Adipocyte (in vitro differentiated cells): ENCODE measurements at places on chromosomes 1 and 21.
A peak's percentile ranks its signal among the peaks of the same experiment; 100 is the strongest.

- DNase-seq: no peak
Observed at GRCh38 chr1:235101558-235102258, 26.9 kb downstream of the TOMM20 start.

DNA sequence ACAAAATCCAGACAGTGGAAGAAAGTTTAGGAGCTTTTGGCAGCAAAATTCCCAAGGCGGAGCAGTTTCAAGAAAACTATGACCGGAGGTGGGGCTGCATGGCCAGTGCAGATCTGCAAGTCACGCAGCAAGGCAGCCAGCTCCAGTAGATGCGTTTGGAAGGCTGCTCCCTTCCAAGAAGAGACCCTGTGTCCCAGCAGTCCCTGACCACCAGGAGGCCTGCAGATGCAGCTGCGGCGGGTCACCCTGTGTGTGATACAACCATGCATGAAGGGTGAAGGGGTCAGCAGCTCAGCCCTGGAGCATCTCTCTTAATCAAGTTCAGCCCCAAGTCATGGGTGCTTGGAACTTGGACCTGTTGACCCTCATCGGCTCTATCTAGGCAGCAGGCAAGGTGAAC is 29.3 kb downstream of the GPR157 start:
- no peak for DNase-seq

DNA sequence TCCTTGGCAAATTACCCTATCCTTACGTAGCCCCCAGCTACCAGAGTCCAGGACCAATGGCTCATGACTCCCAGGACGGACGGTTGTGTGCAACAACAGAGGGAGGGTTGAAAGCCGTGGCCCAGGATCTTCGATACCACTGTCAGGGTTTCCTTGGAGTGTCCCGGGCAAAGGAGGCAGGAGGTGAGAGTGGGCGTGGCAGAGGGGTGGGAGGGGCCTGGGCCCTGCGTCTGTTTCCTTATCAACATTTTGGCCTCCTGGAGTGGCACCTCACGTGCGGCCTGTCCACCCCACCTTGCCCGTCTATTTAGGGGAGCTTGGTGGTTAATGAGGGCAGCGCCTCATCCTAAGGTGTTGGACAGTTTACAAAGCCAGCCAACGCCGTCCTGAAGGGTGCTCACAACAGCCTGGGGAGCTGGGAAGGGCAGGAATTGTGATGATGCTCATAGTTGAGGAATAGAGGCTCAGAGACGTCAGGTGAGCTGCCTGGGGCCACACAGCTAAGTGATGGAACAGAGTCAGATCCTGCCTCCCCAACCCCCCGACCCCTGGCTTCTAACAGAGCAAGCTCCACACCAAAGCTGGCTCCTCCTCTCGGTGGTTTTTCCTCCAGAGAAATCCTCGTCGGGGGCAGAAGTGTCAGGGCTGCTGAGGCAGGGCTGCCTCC is 17.4 kb upstream of the ARHGEF10L start:
- no peak for DNase-seq

DNA sequence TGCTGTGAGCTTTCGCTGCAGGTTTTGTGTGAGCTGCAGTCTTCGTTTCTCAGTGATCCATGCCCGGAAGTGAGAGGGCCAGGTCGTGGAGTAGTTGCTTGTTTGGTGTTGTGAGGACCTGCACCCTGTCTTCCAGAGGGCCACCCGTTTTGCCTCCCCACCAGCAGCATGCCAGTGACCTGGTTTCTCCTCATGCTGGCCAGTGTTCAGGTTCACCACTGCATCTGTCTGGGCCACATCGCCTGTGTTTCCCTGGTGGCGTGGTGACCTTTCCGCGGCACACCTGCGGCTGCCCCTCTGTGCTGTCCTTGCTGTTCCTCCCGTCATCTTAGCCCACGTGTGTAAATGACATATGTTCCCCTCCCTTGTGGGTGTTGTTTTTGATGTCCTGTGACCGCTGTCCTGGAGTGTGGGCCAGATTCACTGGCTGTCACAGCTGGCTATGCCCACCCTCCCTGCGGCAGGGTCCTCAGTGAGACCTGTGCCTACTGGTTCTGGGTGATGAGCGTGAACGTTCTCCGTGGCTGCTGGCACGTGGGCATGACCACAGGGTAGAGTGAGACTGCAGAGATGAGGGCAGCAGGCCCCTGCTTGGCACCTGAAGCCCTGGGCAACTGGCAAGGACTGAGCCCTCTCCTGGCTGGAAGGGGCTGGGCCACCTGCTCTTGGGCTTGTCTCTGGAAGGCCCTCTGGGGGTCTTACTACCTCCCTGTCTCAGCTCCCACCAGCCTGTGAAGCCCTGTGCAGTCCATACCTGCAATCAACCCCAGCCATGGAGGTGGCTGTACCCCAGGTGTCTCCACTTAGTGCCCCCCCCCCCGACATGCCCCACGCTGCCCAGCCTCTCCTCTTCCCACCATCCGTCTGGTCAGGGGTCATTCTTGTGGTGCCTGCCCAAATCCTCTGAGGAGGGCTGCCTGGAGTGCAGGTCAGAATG is 7.3 kb downstream of the IBA57 start:
- no peak for DNase-seq

GRCh38 chr1:20787029-20787839 is at the start of gene HP1BP3:
HP1BP3 (minus strand) TSS chr1:20787307; CDS start chr1:20780440, 6,867 bp downstream.
- DNase-seq: peak; percentile 91

DNA sequence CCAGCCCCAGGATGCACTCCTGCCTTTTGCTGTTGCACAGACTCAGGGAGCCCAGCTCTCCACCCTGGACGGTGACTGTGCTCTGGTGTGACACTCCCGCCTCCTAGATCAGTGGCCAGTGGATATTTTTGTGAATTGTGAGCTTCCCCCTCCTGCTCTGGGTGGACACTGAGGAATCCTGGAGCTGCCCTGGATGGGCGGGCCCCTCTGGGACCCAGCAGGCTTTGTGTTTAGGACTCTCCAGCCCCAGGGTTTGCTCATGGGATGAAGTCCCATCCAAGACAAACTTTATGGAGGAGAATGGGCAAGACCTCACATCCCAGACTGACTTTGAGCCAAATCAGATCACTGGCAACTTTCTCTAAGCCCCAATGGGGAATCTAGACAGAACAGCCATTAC is 16.1 kb downstream of the SLC6A9 start:
- no peak for DNase-seq

- no peak for DNase-seq
Observed at GRCh38 chr1:185824106-185824505, 89.9 kb downstream of the HMCN1 start.

DNA sequence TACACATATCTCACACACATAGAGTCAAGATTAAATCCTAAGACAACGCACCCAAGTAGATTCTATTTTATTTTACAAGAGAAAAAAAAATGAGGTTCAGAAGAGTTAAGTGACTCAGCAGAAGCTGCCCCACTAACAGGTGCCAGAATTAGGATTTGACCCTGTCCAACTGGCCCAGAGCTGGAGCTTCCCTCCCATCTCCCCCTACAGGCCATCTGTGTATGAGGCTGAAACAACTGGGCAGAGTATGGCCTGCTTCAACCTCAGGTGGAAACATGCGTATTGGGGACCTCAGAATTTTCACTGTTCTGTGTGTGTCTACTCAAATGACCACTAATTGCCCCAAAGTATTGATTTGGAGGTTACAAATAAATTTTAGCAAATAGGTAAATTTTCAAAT is 29.9 kb downstream of the PSMG1 start:
- peak; percentile 13 for DNase-seq

DNA sequence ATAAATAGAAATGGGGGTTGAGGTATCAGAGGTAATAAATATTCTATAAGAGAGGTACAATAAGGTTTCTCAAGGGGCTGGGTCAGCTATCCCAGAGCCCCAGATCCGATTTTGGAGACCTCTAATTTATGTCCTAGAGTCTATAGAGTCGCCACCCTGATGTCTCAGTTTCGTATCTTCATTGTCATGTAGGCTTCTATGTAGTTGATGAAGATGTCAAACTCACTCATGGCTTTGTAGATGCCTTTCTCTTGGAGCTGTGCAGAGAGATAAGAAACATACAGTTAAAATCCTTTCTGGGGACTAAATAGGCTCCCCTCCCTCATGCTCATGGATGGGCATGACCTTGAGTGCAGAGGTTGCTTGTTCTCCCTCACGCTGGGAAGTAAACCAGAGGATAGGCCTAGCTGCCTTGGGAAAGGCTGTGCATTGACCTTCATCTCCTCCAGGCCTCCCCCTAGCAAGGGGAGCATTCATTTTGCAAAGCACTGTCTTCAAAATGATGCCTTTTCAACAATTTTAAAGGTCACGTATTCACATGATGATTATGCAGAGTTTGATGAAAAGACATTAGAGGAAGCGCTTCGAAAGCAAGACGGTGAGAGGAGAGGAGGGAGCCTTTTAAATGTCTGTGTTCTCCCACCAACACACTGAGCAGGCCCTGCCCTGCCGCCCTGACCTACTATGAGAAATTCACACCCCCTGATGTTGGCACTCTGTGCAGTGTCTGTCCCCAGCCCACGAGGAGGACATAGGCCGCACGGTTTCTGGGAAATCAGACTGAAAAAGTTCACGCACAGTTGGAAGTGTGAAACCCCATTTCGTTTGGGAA is 1.9 kb upstream of the IL19 start:
- DNase-seq: no peak

GRCh38 chr1:32684167-32684811 is 18.3 kb downstream of the SYNC start:
- DNase-seq: peak; percentile 79

GRCh38 chr21:45870851-45871615 is 110.5 kb upstream of the COL6A1 start:
- no peak for DNase-seq

GRCh38 chr1:226154593-226154992 is 31.9 kb downstream of the ACBD3 start:
- no peak for DNase-seq

GRCh38 chr1:93519199-93519829 is 71.4 kb downstream of the FNBP1L start:
- DNase-seq: peak; percentile 15

DNA sequence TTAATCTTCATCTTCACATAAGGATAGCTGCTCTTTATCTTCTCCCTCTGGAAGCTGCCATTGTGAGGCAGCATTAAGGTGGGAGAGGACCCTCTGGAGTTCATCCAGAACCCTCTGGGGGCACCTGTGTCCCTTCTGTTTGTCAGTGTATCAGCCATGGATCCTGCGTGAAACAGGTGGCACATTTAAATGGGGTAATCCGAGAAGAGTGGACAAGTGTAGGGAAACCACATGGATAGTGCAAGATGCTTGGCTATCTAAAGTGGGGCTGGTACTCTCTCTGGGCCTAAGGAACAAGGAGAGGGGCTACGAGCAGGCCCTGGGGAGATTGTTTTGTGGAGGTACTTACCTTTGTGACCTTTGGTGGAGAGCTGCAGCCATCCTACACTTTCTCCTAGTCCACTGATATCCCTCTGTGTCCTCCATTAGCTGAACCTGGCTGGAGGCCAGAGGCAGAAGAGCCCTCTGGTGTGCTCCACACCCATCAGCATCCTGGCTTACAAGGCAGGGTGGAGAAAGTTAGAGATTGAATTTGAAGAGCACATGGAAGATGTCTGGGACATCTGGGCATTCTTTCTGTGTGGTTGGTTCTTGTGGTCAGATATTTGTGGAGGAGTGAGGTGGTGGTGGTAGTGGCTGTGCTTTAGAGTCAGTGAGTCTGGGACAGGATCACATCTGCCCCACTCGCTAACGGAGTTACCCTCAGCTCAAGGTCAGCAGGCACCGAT is 117.7 kb downstream of the FGGY start:
- no peak for DNase-seq

- no peak for DNase-seq
Observed at GRCh38 chr1:159931101-159931794, 5.9 kb upstream of the TAGLN2 start.

- DNase-seq: peak; percentile 52
Observed at GRCh38 chr1:23283667-23284602, 60.1 kb downstream of the HNRNPR start.

- no peak for DNase-seq
Observed at GRCh38 chr1:3013371-3014049, 7.8 kb upstream of the ACTRT2 start.

DNA sequence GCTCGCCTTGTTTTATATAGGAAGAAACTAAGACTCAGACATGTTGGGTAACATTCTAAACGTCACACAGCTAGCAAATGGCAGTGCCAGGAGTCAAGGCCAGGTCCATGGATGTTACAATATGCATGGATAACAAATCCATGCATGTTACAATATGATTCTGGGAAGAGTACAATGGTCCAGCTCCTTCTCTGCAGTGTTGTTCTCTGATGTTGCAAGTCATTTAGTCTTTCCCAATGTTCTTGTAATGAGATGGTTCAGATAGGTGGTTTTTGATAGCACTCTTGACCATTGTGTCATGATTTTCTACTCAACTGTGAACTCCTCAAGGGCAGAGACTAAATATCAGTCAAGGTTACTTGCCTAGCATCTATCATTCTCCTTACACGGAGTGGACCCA is 15.7 kb upstream of the LRRN2 start:
- no peak for DNase-seq

DNA sequence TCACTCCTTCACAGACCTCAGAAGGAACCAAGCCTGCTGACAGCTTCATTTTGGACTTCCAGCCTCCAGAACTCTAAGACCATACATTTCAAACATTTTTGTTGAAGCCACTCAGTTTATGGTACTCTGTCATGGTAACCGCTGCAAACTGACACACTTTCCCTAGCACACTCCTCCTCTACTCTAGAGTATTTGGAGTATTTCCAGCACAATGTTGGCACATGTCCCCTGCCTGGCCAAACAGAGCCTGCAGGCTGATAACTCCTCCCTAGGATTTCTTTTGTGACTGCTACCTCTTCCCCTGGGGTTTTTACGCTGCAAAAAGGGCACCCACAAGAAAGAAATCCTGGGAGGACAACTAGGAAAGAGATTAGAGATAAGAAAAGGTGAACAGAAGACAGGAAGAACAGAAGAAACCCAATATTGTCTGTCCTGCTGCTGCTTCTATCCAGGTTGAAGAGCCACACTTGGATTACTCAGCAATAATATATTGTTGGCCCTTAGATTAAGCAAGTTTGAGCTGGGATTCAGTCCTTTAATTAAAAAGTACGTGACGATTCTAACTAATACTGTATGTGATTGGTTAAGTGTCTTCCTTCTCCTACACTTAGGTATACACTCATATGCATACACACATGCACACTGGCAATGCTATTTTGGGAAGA is 844.1 kb downstream of the LTN1 start:
- no peak for DNase-seq

DNA sequence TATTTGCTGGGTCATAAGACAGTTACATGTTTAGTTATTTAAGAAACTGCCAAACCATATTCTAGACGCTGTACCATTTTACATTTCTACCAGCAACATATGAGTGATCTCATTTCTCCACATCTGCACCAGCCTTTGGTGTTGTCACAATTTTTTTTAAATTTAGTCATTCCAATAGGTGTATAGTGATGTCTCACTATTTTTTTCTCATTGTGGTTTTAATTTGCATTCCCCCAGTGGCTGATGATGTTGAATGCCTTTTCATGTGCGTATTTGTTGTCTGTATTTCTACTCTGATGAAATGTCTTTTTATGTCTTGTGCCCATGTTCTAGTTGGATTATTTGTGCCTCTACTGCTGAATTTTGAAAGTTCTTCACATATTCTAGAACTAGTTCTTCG is 38.4 kb downstream of the NFASC start:
- DNase-seq: no peak

DNA sequence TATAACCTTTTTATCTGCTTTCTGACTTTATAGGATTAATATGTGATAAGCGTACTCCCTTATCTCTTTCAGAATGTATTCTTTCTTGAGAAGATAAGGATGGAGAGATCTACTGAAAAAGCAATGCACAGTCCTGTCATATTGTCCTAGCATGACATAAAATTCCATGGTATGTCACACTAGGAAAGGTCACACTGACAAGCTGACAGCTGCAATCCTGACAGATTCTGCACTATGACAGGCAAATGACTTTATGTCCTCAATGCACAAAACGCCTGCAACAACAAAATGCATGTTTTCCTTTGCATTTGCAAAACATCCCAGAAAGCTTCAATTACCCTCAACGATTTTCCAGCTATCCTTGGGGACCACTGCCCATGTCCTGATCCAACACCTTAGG is 393.8 kb downstream of the DSCAM start:
- DNase-seq: no peak
